ENCODE measurements at places on chromosomes 7 and 10. TPM values are rescaled to one million over a fixed set of nuclear protein-coding genes. Genes with fewer than 3 reads are reported as not detected.

Gene TRDMT1
- total RNA-seq: 4.9 TPM

GRCh38 chr10:35579726-35580422 is 25.3 kb upstream of the GJD4 start:
- DNase-seq: no peak

GRCh38 chr7:18555120-18555519 is 59.6 kb downstream of the HDAC9 start:
- DNase-seq: no peak

- no peak for DNase-seq
Observed at GRCh38 chr7:144682581-144683280, 153.1 kb downstream of the TPK1 start.

- DNase-seq: no peak
Observed at GRCh38 chr10:15433850-15434537, 62.9 kb upstream of the FAM171A1 start.

Gene BLNK
- total RNA-seq: 1.7 TPM

GRCh38 chr10:92880233-92880861 is 32.0 kb downstream of the EXOC6 start:
- no peak for DNase-seq

Gene KLF14
- total RNA-seq: 0.57 TPM

- no peak for DNase-seq
Observed at GRCh38 chr10:99484626-99485581, 47.8 kb upstream of the NKX2-3 start.

Gene REEP3
- total RNA-seq: 22.9 TPM

Gene DPCD
- total RNA-seq: 19.6 TPM

Gene CTAGE8
- 0.91 TPM for total RNA-seq

DNA sequence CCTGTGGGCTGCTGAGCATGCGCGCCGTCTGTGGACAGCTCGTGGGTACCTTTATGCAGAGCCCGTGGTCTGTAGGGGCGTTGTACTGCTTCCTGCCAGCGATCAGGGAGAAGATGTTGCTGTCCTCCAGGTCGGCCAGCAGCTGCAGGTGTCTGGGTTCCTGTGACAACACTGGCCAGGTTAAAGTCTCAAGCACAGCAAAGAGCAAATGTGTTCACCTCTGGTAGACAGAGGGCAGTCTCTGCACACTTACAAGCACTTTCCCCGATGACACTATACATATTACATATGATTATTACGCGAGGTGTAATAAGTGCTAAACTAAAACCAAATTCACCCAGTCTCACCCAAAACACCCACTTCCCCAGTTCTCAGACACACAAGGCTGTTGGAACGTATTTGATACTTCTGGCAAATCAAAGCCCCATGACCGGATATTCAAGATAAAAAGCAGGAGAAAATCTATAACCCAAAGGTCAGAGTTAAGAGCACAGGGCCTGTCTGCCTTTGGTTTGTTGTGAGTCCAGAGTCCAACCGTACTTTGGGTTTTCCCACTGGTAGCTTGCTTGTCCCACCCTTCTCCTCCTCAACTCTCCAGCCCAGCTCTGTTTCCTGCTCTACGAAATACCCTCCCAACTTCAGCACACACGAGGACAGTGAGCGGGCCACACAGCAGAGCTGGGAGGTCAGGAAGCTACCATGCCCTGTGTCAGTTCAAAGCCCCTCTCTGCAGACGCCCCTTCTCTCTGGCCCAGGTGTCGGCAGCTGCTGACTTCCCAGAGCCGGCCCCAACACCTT is 49.7 kb upstream of the DDC start:
- no peak for DNase-seq

- DNase-seq: no peak
Observed at GRCh38 chr10:16297642-16298041, 139.2 kb upstream of the PTER start.

Gene ITIH2
- not detected for total RNA-seq

Data from right cardiac atrium (tissue), 5 donors.